Midbrain (tissue), 1 donor: ENCODE measurements at places on chromosomes 2 and 18.

- no peak for DNase-seq
These were observed 70.1 kb downstream of the EPAS1 start for GRCh38 chr2:46367286-46367685.

DNA sequence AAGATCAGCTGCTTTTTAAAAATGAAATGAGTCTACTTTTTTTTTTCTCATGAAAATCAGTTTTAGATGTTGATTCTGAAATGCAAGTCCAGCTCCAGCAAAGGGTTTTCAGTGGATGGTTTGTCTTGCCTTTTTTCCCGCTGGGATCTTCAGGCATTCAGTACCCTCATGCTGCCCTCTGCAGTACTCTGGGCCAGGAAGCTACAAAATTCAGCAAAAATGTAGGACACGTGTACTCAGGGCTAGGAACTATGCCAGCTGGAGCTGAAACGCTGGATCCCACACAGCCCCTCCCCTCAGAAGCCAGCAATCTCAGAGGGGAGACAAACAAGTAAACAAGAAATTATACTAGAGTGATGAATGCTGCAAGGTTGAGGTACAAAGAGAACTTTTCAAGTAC lies 97.3 kb downstream of the MMADHC start:
- DNase-seq = peak; percentile 62

DNA sequence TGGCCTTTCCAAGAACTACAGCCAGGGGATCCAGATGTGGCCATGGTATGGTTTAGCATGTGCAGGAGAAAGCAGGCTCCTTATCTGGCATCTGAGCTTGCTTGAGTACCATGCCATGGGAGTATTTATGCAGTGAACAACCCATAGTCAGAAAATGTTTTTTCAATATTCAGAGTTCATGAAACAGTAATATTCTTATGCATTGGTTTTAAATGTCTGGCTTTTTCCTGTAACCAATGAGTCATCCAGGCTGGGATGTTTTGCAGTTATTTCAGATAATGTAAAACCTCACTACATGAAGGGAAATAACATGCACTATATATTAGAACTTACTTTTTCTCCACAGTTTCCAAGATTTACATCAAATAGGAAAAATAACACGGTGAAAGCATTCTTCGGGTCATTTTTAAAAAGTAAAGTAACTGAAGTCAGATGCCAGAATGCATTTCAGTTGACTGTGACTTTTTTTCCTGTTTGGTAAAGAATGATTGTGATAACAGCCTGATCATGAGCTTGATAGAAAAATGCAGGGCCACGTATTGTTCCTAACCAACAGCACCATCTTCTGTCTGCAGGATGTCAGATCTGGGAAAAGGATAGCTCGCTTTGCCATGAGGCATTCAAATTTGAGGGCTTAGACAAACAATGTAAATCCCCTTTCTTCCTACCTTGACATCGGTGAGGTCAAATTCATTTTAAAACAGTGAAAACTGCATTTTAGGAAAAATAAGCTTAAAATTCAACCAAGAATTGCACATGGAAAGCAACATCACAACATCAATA lies 152.8 kb downstream of the DSC3 start:
- peak; percentile 51 for DNase-seq

DNA sequence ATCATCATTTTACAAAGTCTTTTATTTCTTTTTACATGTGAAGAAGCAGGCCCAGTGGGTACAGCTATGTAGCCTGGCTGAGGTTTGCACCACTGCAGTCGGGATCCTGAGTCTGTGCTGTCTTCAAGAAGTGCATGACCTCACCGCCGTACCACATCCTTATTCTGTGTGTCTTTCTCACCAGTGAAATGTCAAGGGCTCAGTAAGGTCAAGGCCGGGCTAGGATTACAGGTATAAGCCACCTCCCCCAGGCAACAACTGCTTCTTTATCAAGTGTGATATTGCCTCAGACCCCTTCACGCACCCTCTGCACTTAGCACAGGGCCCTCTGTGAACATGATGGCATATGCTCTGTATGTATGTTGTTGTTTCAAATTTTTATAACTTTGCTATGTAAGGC lies 76.7 kb downstream of the PIEZO2 start:
- no peak for DNase-seq

DNA sequence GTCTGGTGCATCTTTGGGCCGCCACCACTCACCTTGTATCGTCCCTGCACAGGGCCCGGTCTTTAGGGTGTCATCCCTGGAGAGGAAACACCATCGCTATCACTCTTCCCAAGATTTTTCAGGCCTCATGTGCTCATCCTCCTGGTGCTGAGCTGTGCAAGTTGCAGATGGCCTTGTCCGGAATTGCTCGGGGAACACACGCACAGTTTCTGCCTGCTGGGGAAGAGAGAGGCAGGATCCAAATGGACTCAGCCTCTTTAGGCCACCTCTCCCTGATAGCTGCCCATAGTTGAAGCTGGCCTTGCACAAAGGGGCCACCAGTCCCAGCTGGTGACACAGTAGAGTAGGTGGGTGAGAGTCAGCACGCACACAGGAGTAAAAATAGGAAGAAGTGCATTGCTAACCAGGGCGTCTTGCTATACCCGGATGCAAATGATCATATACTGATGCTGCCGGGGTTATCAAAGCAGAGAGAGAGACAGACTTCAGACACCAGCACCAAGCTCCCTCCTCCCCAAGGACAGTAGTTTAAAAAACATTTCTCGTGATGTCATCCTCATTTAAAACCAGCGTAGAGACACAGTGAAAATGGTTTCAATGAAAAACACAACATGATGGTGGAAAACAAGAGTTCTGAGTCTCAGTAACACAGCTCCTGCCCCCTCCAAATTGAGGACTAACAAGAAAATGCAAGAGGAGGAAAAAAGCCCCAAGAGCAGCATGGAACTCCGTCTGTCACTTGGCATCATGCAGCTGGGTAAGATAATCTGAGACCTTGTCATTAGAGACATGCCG lies 147.5 kb upstream of the NCK2 start:
- no peak for DNase-seq

DNA sequence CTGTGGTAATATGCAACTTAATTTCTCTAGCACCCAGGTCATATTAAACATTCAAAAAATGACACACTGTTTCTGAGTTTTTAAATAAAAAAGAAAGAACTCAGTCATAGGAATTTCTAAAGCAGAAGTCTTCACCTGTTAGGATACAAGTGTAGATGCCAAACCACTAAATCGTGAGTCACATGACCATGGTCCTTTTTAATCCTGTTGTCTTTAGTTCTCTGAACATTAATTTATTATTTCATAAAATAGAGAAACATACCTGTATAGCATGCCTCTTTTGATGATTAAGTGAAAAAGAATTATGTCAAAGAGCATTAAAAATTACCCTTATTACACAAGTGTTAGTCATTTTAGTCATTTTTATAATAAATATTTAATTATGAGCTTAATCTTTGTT lies 398.8 kb downstream of the CCDC85A start:
- no peak for DNase-seq

- no peak for DNase-seq
These were observed 537 bp upstream of the STAT4 start for GRCh38 chr2:191151331-191151730.

DNA sequence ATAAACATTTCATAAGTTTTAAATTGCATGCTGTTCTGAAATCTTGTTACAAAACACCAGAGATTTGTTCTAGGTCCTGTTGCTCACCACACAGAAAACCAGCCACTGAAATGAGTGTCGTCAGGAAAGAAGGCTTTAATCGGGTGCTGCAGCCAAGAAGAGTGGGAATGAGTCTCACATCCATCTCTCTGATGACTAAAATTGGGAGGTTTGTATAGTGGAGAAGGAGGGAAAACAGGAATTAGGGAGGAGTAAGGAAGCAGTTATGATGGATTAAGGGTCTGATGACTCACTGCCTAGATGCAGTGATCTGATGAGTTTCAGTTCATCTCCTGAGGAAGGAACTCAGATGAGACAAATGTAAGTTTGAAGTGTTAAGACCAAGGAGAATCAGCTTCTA lies 42.1 kb upstream of the GPR39 start:
- no peak for DNase-seq

DNA sequence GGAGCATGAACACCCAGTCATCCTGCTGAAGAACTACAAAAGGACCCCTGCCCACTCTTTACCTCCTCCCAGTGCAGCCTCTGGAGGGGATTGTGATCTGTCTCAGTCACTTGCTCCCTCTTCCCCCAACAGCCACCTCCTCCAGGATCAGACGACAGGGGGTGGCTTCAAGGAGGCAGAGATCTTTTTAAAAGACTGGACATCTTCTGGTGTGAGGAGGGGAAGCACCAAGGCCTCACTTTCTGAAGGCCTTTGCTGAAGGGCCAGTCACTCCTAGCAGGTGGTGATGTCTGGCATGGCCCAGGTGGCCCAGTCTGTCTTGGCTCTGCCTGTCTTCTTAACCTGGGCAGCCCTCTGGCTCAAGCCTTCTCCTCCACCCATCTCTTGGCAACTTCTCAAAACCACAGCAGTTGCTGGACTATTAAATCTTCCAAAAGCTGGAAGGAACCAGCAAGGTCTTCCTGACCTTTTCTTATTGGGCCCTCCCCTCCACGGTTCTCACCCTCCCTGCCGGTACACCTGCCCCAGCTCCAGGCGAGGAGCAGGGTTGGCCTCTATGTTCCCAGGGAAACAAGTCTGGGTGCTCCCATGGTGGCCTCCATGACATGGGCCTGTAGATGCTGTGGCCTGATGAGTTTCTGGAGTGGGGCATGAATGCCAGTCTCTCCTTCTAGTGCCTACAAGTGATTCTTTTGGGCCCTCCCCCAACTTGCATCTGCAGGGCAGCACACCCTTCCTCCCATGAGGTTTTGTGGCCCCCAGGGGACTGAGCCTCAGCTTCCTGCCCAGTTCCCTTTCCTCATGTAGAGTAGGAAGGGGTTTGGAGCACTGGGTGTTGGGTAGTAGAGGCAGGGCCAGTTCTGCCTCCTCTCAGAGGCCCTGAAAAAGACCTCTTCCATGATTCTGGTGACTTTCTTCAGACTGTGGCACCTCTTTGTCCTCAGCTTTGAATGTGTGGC lies 5.0 kb upstream of the ATP6V1B1 start:
- DNase-seq = no peak
